ENCODE measurements at places on chromosomes 16 and 17.

GRCh38 chr17:80152081-80152702 lies 5.3 kb upstream of the EIF4A3 start:
- DNase-seq: no peak

GRCh38 chr16:79192904-79193303 lies 407.6 kb downstream of the MAF start:
- DNase-seq: no peak

- no peak for DNase-seq
These were observed 24.4 kb upstream of the EFCAB13 start for GRCh38 chr17:47299239-47299910.

DNA sequence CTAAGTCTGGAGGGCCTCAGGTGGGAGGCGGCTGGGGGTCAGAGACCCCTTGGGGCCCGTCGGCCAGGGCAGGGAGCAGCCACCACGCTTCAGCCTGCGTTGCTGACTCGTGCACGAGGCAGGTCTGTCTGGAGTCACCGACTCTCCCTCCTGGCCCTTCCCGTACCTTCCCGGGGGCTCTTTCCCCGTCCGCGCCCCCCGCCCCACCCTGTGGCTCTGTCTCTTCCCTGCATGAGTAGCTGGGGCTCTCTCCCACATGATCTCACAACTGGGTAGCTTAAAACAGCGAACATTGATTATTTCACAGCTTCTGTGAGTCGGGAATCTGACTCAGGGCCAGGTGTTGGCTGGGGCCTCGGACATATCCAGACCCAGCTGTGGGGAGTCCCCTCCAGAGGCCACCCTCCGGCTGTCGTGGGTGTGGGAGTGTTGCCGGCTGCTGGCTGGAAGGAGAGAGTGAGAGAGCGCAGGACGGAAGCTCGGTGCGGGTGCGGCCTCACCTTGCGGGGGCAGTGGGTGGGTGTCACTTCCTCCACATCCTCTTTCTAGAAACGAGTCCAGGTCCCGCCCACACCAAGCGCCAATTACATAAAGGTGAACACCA lies 17.3 kb downstream of the BAHCC1 start:
- peak; percentile 69 for DNase-seq

- no peak for DNase-seq
These were observed 91.2 kb upstream of the CREBBP start for GRCh38 chr16:3971706-3972105.

DNA sequence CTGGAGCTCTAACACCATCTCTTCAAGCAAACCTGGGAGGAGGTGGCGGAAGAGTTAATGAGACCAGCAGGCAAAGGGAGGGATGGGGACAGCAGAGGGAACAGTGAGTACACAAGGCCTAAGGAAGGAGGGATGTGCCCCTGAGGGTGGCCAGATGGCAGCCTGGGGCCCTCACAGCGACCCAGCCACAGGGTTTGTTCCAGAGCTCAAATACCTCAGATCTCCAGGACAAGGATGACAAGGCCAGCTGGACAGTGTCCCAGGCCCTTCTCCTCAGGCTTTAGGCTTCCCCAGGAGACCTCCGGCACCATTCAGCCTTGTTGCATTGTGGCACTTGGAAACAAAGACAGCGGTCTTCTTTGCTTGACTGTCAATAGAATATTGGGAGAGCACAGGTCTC lies 14.9 kb downstream of the CDIP1 start:
- DNase-seq: no peak

DNA sequence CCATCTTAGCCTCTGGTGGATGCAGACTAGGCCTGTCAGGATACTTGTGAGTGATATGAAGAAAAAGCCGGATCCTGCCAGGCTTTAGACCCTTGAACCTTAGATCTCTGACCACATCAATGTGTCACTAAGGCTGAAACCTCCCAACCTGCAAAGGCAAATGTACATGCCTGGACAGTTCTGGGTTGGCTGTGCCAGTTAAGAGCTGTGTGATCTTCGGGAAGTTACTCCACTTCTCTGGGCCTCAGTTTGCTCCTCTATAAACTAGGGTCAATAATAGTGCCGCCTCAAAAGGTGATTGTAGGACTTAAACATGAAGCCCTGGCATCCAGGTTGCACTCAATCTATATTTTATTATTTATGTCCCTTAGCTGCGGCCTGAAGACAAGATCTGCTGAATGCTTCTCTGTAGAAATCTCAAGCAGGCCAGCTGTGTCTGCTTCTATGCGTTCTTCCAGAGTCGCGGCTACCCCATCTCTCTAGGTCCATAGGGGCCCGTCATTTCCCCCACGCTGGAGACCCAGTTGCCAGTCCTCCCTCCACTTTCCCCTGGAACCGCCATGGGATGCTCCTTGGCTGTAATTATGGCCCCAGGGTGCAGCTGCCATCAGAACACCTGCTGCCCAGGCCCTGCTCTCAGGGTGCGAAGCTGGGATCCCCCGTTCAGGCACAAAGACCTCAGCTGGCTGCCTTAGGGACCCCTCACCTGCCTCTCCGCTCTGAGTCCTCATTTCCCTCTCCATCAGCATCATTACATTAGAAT lies 50.2 kb downstream of the AKAP1 start:
- DNase-seq: no peak

- DNase-seq: no peak
These were observed 33.3 kb downstream of the PECAM1 start for GRCh38 chr17:64357191-64357981.

DNA sequence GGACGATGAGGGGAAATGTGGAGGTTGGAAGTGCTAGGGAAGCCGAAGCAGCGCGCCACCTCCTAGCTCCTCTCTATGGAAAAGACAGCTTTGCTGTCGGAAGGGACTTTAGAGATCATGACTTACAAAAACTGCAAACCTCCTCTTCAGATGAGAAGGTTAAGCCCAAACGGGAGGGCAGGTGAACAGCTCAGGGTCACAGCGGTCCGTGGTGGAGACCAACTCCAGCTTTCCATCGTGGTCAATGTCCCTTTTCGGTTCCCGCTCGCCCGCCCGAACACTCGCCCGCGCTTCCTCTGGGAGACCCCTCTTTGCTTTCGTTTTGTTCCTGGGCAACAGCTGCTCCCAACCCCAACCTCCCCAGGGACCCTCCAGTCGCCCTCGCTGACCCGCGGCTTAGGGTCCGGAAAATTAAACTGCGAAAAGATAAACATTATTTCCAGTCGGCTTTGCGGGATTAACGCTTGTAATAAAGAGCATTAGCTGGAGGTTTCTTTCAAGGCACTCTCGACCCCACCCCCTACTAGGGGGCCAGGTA lies 7.7 kb downstream of the IRX6 start:
- no peak for DNase-seq

DNA sequence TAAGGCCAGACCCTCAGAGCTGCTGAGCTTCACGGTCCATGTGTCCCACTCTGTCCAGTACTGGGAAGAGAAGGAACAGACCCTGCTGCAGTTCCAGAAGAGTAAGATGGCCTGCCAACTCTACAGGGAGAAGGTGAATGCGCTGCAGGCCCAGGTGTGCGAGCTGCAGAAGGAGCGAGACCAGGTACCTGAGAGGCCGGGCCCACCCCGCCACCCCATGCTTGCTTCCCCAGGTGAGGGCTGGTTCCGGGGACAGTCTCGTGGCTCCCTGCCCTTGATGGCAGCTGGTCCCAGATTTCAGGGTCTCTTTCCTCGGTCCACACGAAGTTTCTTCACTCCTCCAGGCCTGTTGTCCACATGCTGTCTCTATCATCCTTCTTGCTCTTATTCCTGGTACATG lies 20.9 kb downstream of the CARD14 start:
- DNase-seq: no peak

DNA sequence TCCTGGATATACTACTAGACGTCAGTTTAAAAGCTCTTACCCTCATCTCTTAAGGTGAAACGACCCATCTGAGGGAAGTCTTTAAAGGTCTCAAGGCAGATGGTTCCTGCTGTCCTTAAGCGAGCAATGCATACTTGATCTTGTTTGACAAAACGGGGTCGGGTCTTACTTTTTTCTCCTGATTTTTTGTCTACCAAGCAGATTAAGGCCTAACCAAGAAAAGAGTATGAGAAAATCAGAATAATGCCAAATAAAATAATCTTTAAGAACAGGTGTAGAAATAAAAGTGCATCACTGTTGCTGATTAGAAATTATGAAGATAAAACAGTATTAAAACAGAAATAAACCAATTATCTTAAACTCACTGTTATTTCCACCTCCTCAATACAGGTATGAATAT lies 24.4 kb upstream of the RSL1D1 start:
- no peak for DNase-seq

GRCh38 chr16:51050377-51050706 lies 100.7 kb downstream of the SALL1 start:
- DNase-seq: no peak

DNA sequence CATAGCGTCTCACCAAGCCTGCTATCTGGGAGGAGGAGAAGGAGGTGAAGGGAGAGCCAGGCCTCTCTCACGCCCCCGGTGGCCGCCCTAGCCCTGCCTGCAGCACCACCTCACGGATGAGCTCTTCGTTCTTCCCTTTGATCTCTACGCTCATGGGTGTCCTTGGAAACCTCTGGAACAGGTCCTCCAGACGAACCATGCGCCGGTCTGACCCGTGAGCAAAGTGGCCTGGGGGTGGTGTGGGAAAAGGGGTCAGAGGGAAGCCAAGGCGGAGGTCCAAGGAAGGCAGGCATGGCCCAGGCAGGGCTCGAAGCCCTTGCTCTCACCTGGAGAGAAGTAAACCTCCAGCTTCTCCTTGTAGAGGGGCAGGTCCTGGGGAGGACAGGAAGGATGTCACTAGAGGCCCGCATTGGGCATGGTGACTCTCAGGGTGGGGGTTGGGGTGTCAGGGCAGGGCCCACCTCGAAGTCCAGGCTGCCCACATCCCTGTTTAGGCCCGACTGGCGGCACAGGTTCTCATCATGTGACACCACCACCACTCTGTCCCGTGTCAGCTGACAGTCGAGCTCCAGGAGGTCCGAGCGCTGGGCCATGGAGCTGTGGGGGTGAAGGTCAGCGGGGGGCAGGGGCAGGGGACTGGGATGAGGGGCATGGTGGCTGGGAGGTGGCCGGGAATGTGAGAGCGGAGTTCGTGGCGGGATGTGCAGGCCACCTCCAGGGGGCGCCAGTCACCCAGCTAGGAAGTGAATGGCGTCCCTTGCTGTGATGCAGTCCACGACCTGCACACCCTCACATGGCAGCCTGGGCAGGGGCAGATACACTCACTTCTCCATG lies 923 bp downstream of the GDPD3 start:
- peak; percentile 56 for DNase-seq

- no peak for DNase-seq
These were observed 5.5 kb downstream of the SERPINF1 start for GRCh38 chr17:1767358-1767757.

GRCh38 chr16:667780-668518 lies at the start of gene RHOT2:
TSS of gene RHOT2 (plus strand) at chr16:668132. CDS start at chr16:668200, 68 bp downstream.
- peak; percentile 95 for DNase-seq

GRCh38 chr16:57534881-57535658 lies 1.3 kb downstream of the CCDC102A start:
- no peak for DNase-seq

- no peak for DNase-seq
These were observed 201.5 kb downstream of the C16orf95 start for GRCh38 chr16:87115646-87116045.

- no peak for DNase-seq
These were observed 299.9 kb downstream of the WWOX start for GRCh38 chr16:78399384-78399783.

DNA sequence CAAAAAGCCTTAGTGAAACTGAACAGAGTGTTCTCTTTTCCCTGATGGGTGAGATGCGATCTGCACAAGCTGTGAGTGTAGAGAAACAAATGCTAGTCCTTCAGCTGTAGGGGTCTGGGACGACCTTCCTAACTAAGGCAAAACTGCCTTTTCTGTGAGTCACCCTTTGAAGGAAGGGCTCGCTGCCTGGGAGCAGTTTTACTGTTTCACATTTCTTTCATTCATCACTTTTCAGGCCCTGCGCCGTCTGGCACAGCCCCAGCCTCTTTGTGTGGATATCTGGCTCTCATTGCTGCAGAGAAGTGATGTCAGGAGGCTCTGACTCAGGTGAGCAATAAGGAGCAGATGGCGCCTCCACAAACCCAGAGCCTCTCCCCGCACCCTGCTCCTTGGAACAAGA lies 57.4 kb downstream of the HS3ST3A1 start:
- no peak for DNase-seq

- DNase-seq: no peak
These were observed 447.3 kb downstream of the HS3ST3B1 start for GRCh38 chr17:14748036-14748710.

GRCh38 chr17:51128076-51128475 lies 7.4 kb upstream of the SPAG9 start:
- DNase-seq: no peak

GRCh38 chr17:42378959-42379594 lies 9.2 kb downstream of the STAT3 start:
- no peak for DNase-seq

- DNase-seq: no peak
These were observed 13.9 kb downstream of the GALNS start for GRCh38 chr16:88842806-88843205.

DNA sequence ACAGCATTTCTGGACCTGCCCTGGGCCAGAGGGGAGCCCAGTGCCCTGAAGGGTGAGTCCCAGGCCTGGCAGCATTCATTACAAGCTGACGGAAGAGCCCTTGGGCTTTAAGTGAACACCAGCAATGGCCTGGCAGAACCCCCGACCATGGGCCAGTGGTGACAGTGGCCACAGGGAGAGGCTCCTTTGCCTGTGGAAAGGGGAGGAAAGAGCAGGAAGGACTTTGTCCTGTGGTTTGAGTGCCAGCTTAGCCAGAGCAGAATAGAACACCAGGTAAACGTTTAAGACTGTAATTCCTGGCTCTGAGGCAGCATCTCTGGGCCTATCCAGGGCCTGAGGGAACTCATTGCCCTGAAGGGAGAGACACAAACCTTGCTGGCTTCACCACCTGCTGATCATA lies 34.3 kb upstream of the ATP2C2 start:
- DNase-seq: no peak

DNA sequence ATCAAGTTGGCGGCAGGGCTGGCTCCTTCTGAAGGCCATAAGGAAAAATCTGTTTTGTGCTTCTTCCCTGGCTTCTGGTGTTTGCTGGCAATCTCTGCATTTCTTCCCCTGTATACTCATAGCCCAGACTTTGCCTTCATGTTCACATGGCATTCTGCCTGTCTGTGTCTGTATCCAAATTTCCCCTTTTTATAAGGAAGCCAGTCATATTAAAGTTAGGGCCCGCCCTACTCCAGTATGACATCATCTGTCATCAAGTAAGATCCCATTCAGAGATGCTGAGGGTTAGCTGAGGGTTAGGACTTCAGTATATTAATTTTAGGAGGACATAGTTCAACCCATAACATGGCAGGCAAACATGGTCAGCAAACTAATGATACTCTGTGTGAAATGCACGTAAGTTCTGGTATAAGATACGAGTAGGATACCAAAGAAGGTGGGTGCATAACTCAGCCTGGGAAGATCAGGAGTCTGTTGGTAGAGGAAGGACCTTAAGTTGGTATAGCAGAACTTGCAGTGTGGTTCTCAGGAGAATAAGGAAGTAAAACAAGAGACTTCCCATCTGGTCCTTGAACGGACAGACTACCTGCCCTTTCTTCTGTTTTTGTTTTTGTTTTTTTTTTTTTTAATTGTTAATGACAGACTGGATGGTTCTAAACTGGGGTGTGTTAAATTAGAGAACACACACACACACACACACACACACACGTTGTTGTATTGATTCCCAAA lies 13.9 kb downstream of the MAP2K6 start:
- no peak for DNase-seq

- DNase-seq: peak; percentile 72
These were observed 18.8 kb upstream of the ASGR2 start for GRCh38 chr17:7133424-7133823.

GRCh38 chr17:31825961-31826691 lies 32.9 kb downstream of the COPRS start:
- DNase-seq: no peak
